ENCODE measurements at places on chromosomes 16 and 17.

- no peak for DNase-seq
Observed at GRCh38 chr16:73220836-73221235, 172.9 kb upstream of the ZFHX3 start.

DNA sequence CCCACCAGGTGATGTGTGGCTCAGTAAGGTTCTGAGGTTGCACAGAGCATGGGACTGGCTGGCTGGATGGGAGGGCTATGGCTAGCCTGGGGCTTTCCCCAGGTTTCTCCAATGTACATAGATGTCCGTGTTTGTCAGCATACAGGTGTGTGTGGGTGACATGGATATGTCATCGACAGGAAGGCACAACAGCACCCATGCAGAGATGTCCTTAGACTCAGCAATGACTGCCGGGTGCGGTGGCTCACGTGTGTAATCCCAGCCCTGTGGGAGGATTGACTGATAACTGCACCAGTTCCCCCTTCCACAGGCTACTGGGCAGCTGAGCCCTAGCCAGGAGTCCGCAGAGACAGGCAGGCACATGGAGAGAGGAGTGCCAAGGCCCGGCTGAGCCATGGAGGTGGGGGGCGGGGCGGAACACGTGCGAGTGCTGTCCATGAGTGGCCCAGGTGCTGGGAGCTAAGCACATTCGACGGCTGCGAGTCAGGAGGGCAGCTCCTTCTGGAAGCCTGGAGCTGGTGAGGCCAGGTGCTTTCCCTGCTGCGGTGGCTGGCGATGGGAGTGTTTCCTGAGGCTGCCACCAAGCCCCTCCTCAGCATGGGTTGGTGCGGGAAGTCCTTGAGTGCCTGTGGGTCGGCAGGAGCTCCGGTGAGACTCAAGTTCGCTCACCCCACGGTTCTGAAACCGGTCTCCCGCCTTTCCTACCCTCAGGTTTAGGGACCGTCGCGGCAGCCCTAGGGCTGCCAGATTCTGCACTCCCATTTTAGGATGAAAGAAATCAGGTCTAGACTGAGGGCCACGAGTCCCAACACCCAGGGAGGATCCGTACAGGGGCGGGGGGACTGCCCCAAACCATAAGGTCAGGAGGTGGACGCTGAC lies 858 bp upstream of the ASPSCR1 start:
- DNase-seq, result no peak

DNA sequence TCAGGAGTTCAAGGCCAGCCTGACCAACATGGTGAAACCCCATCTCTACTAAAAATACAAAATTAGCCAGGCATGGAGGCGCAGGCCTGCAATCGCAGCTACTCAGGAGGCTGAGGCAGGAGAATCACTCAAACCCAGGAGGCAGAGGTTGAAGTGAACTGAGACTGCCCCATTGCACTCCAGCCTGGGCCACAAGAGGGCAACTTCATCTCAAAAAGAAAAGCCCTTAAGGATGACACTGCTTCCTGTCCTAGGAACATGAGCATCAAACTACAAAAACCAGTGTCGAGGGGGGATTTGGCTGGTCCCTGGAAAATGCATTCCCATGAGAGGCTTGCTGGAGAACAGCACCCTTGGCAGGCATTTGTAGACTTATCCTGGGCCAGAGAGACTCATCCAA lies 449.5 kb upstream of the PSMD7 start:
- no peak for DNase-seq

- no peak for DNase-seq
Observed at GRCh38 chr17:17710728-17711541, 29.7 kb downstream of the RAI1 start.

GRCh38 chr17:76630151-76630550 lies 13.4 kb downstream of the ST6GALNAC1 start:
- DNase-seq, result no peak

GRCh38 chr17:45144199-45145034 lies 3.9 kb upstream of the HEXIM1 start:
- DNase-seq, result no peak

GRCh38 chr17:13957636-13958035 lies 111.7 kb upstream of the COX10 start:
- no peak for DNase-seq

DNA sequence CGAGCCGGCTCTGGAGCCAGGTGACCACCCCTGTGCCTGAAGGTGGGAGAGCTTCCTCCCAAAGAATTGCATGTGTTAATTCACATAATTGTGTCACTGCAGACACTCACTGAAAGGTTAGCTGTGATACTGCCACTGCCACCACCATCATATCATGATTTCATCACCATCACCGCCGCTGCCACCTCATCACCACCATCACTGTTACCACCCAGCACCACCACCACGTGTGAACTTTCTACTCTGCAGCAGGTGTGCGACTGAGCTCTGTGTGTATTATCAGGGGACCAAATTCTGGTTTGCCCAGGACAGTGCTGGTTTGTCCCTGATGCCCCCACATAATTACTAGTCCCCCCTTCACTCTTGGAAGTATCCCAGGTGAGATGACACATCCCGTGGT lies 15.2 kb downstream of the BCAR1 start:
- no peak for DNase-seq

- no peak for DNase-seq
Observed at GRCh38 chr16:85398688-85399582, 214.2 kb upstream of the GSE1 start.

DNA sequence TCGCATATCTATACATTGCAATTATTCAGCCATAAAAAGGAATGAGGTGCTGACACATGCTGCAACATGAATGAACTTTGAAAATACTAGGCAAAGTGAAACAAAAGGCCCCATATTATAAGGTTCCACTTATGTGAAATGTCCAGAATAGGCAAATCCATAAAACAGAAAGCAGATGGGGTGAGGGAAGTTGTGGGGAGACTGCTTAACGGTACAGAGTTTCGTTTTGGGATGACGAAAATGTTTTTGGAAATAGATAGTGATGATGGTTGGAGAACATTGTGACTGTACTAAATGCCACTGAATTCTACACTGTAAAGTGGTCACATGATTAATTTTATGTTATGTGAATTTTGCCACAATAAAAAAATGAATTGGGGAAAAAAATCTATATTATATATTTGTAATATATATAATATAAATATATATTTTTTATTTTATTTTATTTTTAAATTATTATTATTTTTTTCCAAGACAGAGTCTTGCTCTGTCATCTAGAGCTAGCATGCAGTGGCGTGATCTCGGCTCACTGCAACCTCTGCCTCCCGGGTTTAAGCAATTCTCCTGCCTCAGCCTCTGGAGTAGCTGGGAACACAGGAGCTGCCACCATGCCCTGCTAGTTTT lies 4.2 kb upstream of the GNA13 start:
- DNase-seq, result no peak
